ENCODE measurements at places on chromosomes 13 and 19. TPM values are rescaled to one million over a fixed set of nuclear protein-coding genes. Genes with fewer than 3 reads are reported as not detected.

Gene NCLN
- 55.6 TPM for total RNA-seq

Gene CATSPERD
- total RNA-seq: not detected

- no peak for DNase-seq
Measured at GRCh38 chr19:43489310-43489709, 15.2 kb downstream of the PHLDB3 start.

DNA sequence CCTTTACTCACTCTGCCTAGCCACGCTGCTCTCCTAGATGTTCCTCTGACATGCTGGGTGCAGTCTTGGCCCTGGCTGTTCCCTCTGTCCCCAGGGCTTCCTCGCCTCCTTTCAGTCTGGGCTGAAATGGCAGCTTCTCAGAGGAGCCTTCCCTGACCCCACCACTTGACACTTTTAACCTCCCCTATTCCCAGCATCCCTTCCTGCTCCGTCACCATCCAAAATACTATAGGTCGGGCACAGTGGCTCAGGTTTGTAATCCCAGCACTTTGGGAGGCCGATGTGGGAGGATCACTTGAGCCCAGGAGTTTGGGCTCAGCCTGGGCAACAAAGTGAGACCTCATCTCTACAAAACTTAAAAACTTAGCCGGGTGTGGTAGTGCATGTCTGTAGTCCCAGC lies 2.6 kb downstream of the FAM187B start:
- DNase-seq: no peak

DNA sequence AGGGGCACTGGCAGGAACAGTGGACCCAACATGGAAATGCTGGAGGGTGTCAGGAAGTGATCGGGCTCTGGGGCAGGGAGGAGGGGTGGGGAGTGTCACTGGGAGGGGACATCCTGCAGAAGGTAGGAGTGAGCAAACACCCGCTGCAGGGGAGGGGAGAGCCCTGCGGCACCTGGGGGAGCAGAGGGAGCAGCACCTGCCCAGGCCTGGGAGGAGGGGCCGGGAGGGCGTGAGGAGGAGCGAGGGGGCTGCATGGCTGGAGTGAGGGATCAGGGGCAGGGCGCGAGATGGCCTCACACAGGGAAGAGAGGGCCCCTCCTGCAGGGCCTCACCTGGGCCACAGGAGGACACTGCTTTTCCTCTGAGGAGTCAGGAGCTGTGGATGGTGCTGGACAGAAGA lies 4.1 kb downstream of the KLK2 start:
- no peak for DNase-seq

- DNase-seq: no peak
Measured at GRCh38 chr19:41528106-41528505, 47.9 kb upstream of the CEACAM21 start.
